ENCODE measurements at places on chromosomes 4 and X.

- no peak for ATAC-seq
Observed at GRCh38 chr4:110489901-110490508, 14.1 kb downstream of the ENPEP start.

- ATAC-seq = no peak
Observed at GRCh38 chr4:56708146-56708545, 27.1 kb upstream of the HOPX start.

DNA sequence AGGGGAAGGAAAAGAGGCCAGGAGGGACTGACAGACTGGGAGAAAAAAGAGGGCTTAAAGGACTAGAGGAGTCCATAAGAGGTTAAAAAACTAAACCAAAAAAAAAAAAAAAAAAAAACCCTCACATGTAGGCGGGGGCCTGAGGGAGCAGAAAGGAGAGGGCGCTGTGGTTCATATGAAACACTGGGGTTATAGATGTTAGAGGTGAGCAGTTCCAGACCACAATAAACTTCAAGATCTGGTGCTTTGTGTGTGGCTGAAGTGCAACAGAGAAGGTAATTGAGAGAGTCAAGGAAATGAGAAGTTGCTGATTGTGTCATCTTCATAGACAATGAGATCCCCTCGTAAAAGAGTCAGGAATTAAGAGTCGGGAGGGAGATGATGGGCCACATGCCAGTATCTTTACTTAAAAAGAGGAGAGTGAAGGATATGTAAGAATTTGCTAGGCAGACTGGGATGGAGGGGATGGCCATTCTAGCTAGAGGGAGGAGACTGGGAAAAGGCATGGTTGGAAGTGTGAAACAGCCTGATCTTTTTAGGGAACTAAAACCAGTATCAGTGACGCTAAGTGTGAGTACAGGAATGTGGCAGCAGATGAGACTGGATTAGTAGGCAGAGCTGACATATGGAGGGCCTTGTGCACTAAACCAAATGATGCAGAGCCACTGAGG lies 18.4 kb upstream of the OGT start:
- peak; percentile 63 for ATAC-seq

- no peak for ATAC-seq
Observed at GRCh38 chr4:143270256-143270838, 66.3 kb upstream of the GAB1 start.

- ATAC-seq = no peak
Observed at GRCh38 chr4:98311656-98312055, 50.5 kb downstream of the RAP1GDS1 start.

DNA sequence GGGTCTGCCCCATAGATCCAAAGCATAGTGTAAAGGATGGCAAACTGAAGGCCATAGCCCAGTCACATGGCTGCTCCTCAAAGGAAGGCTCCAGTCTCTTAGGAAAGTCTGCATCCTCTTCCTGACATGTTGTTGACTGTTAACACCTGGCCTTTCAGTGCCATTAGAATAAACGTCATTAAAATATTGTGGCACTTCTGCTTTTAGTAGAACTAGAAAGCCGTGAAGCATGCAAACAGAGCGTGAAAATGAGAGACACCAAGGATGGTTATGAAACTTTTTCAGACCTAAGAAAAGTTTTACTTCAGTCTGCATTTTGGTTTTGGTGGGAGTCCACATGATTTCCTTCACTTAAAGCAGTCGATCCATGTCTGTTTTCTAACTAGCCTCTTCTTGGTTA lies 41.1 kb upstream of the AFF2 start:
- no peak for ATAC-seq

DNA sequence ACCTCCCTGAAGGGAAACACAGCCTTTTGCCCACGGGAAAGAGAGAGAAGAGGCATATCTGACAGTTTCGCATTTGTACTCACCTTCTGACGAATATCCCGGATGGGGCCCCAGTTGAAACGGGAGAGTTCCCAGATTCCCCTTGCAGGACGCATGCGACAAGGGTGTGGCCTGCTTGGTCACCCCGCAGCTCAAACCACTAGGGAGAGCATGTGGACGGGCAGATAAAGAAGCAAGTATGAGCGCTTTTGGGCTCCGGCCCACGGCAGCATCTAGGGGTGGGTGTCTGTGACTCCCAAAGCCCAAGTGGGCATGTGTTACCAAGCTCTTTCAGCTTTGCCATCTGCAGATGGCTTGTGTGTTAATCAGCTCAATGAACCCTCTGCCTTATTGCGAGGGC lies 70.1 kb upstream of the MED14 start:
- ATAC-seq = no peak

DNA sequence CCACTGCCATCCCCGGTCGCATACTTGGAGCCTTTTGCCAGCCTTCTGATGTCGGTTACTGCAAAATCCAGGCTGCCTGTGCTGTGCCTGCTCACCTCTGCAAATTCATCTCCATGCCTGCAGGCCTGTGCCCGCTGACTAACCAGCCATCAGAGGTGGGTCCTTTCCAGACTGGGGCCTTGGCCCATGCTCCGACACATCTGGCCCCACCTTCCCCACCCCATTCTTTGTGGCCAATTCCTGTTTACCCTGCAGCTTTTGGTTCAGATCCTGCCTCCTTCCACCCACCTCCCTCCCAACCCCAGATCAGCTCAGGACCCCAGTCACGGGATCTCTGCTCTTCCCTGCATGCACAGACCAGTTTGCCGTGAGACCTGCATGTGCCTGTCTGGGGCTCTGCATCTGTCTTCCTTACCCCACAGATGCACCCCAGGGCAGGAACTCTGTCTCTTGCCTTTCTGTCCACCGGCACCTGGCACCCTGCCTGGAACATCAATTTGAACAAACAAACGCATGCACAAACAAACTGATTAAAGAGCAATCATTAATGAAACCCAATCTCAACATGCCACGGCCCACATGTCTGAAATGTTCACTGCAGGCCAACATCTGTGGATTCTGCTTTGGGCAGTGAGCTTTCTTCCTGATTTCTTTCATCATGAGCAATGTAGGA lies 112.8 kb upstream of the PSAPL1 start:
- ATAC-seq = no peak

DNA sequence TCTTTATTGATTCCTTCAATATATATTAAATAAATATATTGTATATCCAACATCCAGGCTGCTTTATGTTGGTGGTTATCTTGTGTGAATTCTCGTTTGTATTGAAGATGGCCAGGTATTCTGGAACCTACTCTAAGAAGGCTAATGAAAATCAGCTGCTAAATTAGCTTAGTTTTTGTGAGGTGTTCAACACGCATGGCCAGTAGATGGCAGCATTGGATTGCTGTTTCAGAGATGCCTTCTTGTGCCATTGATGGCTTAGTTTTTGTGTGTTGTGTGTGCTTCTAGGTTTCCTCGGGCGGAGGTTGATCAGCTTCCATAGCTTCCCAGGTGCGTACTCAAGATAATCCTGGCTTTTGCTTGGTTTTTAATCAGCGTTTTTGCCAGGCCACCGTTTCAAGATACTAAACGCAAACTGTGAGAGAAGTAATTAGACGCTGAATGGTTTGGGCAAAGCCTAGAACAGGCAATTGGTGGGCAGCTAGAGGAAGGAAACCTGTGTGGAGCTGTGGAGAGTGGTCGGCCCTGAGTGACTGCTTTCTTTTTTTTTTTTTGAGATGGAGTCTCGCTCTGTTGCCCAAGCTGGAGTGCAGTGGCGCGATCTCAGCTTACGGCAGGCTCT lies 15.1 kb downstream of the NOCT start:
- peak; percentile 65 for ATAC-seq

- no peak for ATAC-seq
Observed at GRCh38 chr4:114474188-114474800, 124.3 kb upstream of the UGT8 start.

DNA sequence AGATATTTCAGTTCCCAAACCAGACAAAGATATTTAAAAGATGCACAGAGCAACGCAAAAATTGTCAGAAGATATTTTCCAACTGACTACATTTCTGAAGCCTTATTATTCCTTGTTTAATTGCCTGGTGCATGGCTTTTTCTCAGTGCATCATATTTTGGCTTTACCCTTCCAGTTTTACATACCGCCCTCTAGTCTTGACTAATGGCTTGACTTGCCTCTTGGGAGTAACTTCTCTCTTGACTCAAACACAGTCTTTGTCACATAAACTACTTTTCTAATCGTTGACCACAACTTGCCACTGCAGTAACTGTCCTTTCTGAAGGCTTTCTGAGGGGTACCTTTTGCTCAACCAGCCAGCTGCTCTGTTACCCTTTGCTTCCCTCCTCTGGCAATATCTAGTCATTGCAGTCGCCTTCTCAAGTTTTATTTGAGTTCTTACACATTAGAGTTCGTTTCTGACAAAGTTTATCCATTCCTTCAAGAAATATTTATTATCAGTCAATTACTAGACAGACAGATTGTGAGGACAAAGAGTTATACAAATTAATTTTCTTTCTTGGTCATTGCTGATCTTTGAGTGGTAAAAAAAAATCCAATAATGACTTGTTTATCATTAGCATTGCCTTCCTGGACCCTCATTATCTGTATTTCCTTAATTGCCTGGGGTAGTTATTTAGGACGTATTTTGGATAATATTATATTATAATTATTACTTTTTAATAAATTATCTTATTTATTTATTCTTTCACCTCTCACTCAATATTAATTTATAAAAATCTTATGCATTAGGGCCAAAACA lies 506.9 kb upstream of the PCDH10 start:
- no peak for ATAC-seq

GRCh38 chr4:81914623-81915022 lies 442.9 kb upstream of the RASGEF1B start:
- no peak for ATAC-seq

GRCh38 chr4:175071123-175071522 lies 153.0 kb downstream of the ADAM29 start:
- no peak for ATAC-seq

GRCh38 chrX:70289793-70290770 lies at the start of the genes KIF4A and PDZD11:
Gene KIF4A, plus strand, starts transcription at chrX:70290104. Its CDS starts 355 bp downstream, at chrX:70290459.
Gene PDZD11, minus strand, starts transcription at chrX:70289927. Its CDS starts 586 bp downstream, at chrX:70289341.
- peak; percentile 100 for ATAC-seq

DNA sequence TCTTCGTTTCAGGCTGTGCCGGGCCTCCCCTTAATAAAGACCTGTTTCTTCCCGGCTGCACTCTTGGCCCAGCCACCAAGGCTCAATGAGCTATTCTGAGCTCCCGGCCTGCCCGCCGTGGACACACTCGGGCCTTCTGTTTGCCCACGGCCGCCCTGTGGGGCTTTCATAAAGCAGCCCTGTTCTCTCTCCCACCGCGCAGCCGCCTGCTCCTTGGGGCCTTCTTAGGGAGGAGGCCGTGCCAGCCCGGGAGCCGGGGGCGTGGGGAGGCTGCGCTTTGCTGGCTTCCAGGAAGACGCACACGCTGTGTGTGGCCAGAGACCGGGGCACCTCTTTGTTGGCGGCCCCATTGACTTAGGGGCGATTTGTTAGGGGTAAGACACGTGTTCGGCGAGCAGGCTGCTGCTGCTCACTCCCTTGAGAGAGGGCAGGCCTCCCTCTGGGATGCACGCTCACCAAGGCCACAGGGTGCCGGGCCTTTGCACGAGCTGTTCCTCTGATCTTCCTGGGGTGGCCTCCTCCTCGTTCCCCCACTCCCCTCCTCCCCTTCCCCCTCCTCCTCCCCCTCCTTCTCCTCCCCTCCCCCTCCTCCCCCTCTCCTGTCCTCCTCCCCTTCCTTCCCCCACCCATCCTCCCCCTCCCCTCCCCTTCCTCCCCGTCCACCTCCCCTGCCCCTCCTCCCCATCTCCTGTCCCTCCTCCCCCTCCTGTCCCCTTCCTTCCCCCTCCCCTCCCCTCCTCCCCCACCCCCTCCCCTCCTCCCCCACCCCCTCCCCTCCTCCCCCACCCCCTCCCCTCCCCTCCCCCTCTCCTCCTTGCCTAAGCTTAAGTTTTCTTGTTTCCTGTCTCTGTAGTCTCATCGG lies 11.3 kb downstream of the BLOC1S4 start:
- ATAC-seq = no peak

DNA sequence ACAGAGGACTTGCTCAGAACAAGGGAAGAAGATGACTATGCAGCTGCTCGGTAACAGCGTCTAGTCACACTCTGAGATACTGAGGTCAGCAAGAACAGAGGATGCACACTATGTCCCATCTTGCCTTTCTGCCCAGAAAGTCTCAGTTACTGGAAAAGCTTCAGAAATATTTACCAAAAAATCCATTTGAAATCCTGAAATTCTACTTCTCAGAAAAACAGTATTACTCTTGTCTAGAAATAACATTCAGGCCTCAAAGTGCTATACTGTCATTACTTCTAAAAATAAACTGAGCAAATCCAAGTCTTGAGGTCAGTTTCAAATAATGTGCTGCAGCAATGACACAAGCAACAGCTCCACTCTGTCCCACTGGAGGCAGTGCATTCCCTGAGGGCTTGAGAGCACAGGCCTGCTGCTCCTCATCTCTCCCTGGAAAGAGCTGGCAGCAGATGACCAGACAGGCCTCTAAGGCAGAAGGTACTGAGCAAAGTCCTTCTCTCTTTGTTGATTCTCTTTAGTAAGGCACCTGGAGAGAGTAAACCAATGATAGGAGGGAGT lies 76.9 kb downstream of the CAMK2D start:
- peak; percentile 74 for ATAC-seq
